Stimulated activated CD8-positive, alpha-beta memory T cell treated with anti-CD3 and anti-CD28 coated beads, Interleukin-4, amount 100 ng/mL, for 1 hour (primary cell): ENCODE measurements at places on chromosomes 5 and 9.

DNA sequence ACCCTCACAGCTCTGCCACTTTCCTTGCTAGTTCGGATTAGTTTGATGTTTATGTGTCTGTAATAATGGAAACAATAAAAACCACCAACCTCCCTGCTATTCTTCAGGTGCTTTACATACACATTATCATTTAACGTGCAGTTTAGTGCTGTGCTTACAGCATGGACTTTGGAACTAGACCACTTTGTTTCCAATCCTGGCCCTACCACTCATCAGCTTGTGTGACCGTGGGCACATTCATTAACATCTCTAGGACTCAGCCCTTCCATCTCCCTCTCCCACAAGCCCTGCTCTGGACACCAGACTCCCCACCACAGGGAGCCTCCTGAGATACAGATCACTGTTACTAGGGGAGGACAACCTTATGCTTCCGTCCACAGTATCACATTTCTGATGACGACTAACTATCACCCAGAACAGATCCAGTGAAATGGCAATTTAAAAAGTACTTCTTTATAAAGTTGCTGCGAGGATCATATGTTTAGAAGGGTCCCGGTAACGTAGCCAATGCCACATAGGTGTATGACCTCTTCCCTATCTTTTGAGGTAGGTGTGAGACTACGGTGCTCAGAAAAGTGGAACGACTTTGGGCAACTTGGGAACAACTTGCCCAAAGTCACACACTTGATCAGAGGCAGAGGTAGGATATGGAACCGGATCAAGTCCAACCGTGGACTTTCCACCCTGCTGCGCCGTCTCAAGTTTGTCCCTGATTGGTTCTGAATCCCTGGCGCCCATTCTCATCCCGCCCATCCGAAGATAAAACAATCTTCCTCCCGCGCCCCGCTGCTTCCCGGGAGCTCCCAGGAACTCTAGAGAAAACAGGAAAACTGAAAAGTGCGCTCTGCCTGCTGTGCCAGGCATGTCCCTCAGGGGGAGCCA is 132.4 kb upstream of the NIPBL start:
- no peak for DNase-seq

- DNase-seq = no peak
These were observed 483.2 kb upstream of the BRINP1 start for GRCh38 chr9:119852390-119852789.

- no peak for DNase-seq
These were observed 7.1 kb upstream of the CPLX2 start for GRCh38 chr5:175864296-175864695.

GRCh38 chr5:107478068-107478641 is 192.6 kb downstream of the EFNA5 start:
- DNase-seq = no peak

- DNase-seq = no peak
These were observed 597.3 kb downstream of the TLE1 start for GRCh38 chr9:81092057-81092456.

- no peak for DNase-seq
These were observed 231.6 kb upstream of the TAS2R1 start for GRCh38 chr5:9861666-9862256.

DNA sequence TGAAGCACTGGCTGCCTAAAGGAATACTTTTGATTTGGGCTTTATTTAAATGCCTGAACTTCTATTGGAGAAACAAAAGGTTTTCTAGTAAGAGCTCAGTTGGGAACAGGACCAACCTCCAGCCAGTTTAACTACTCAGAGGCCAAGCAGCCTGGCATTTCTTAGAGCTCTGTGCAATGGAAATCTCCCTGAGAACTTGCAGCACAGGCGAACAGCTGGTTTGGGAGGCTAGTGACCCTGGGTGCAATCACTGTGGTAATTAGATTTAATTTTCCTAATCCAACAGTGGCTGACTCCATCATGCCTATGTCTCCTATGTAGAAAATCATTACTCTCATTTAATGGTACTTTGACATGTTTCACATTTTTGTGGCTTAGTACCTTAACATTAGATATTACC is 1.0 kb upstream of the CDH6 start:
- no peak for DNase-seq

- DNase-seq = no peak
These were observed 7.7 kb downstream of the LPCAT1 start for GRCh38 chr5:1515921-1516571.

DNA sequence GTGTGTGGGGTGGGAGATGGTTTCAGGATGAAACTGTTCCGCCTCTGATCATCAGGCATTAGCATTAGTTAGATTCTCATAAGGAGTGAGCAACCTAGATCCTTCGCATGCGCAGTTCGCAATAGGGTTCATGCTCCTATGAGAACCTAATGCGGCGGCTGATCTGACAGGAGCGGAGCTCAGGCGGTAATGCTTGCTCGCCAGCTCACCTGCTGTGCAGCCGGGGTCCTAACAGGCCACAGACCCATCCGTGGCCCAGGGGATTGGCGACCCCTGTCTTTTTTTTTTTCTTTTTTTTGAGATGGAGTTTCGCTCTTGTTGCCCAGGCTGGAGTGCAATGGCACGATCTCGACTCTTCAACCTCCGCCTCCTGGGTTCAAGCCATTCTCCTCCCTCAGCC is 119.1 kb downstream of the KCNIP1 start:
- no peak for DNase-seq

DNA sequence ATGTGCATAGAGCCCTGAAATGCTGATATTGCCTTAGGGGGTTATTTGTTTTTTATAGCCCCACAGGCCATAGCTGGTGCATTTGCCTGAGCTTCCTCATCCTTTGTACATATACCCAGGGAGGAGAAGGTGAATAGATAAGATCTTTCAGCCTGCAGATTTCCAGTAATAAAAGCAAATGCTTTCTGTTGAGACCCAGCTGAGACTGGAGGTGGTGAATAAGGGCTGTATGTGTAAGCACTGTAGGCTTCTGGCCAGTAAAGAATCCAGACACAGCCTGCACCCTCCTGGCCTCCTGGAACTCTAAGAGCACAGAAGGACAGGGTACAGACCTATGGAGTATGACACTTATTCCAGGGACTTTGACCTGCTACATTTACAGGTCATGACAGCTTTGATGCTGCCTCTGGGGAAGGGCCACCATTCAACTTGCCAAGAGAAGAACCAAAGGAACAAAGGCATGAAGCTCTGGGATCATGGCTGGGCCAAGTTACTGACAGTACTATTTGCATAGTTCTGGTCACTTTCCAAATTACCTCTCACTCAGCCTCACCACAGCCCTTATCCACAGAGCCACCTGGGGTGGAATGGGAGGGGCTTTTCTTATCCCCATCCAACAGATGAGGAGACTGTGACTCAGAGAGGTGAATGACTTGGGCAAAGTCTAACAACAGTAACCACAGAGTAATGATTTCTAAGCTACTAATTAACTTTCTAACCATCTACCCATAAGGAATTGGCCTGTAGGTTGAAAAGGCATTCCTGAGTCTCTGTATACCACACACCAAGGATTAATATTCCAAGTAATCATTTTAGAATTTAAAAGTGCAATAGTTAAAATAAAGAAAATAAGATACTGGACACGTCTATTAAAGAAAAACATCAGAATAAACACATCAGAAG is 604.5 kb upstream of the KLF4 start:
- no peak for DNase-seq

- no peak for DNase-seq
These were observed 792.4 kb upstream of the C9orf72 start for GRCh38 chr9:28365728-28366127.
